Posterior cingulate gyrus (tissue), 11 donors: ENCODE measurements at places on chromosomes 7 and 10.

DNA sequence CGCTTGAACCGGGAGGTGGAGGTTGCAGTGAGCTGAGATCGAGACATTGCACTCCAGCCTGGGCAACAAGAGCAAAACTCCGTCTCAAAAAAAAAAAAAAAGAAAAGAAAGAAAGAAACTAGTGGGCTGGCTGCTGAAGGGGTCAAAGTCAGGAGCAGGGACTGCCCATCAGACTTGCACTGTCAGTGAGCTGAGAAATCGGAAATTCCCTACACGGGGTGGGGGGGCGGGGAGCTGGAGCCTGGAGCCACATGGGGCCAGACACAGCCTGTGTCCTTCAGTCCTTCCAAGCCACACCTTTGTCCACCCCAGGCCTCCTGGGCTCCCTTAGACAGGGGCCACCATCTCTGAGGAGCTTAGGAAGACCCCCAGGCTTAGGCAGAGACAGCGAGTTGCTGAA lies 34.5 kb downstream of the SRRM3 start:
- no peak for DNase-seq

- DNase-seq = no peak
Observed at GRCh38 chr10:120466006-120466405, 9.0 kb downstream of the PLPP4 start.

- DNase-seq = peak; percentile 69
Observed at GRCh38 chr7:952548-953441, 1.7 kb downstream of the ADAP1 start.

DNA sequence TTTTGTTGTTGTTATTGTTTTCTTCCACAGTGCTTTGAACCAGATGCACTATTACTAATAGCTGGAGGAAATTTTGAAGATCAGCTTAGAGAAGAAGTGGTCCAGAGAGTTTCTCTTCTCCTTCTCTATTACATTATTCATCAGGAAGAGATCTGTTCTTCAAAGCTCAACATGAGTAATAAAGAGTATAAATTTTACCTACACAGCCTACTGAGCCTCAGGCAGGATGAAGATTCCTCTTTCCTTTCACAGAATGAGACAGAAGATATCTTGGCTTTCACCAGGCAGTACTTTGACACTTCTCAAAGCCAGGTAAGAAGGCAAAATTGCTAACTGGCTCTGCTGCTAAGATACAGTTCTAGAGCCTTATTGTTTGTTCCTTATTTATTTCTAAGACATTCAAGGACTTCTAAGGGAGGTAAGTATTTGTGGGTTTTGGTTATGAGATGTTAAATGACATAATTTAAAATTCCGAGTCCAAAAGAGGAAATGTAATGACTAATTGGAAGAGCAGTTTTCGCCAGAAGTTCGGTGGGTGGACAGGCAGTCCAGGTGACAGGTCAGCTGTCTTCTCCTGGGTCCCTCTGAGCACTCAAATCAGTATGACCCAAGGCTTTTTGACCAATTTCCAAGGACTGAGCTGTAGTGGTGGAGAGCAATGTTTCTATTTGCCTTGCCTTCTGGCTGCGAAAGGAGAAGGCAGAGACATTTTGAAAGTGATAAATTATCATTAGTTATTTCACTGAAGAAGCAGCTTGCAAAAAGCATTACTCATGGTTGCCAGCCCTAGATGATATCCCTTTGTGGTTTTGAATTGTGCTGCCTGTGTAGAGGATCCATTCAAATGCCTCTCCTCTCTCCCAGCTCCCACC lies 10.1 kb downstream of the SLC39A12 start:
- DNase-seq = no peak

DNA sequence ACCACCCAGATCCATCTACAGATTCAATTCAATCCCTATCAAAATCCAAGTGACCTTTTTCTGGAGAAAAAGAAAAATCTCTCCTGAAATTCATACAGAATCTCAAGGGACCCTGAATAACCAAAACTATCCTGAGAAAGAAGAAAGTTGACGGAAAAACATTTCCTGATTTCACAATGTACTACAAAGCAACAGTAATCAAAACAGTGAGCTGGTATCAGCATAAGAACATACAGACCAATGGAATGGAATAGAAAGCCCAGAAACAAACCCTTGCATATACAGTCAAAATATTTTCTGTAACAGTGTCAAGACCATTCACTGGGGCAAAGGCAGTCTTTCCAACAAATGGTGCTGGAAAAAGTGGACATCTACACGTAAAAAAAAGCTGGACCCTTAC lies 89.9 kb downstream of the JMJD1C start:
- DNase-seq = no peak

- no peak for DNase-seq
Observed at GRCh38 chr7:96870185-96870584, 135.2 kb upstream of the DLX6 start.
